ENCODE measurements at places on chromosomes 7 and 10. TPM values are rescaled to one million over a fixed set of nuclear protein-coding genes. Genes with fewer than 3 reads are reported as not detected.

The CLCN1 gene
- total RNA-seq, result not detected

The PNLIPRP1 gene
- not detected for total RNA-seq

The CDHR3 gene
- 16.1 TPM for total RNA-seq

The TDRD1 gene
- under 0.01 TPM for total RNA-seq

The WEE2 gene
- not detected for total RNA-seq

The SPDYE1 gene
- total RNA-seq, result not detected

The TEX47 gene
- not detected for total RNA-seq

The TMEM184A gene
- total RNA-seq, result 0.28 TPM

The ELMO1 gene
- 63.1 TPM for total RNA-seq

The GPR15LG gene
- not detected for total RNA-seq

The HMX2 gene
- 0.36 TPM for total RNA-seq

The ADAM22 gene
- 1.4 TPM for total RNA-seq

The PDE6C gene
- total RNA-seq, result not detected

The GNG11 gene
- 23.7 TPM for total RNA-seq

The GALNT11 gene
- 43.3 TPM for total RNA-seq

The TRPV5 gene
- total RNA-seq, result not detected

The PTN gene
- 42.6 TPM for total RNA-seq
